ENCODE measurements at places on chromosomes 5 and 9.
A peak's percentile ranks its signal among the peaks of the same experiment; 100 is the strongest.

DNA sequence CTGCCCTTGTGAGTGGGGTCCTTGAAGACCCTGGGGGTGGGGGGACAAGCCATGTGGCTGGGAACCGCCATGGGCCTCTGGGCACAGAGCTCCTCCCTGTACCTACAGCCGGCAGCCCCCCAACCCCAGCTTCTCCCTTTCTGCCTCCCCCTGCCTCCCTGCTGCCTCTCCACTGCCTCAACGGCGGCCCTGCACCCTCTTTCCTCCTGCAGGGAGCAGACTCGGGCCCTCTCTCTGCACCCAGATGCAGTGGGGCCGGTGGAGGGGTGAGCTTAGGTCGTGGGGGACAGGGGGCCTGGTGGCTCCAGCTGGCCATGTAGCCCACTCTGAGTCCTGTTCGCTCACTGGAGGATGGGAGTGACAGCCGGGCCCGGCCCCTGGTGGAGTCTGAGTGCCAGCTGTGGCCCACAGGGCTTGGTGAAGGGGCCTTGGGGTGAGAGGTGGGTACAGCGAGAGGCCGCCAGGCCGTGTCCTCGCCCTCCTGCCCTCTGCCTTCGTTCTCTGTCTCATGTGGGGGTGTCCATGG is 139.3 kb upstream of the COL5A1 start:
- DNase-seq: no peak

DNA sequence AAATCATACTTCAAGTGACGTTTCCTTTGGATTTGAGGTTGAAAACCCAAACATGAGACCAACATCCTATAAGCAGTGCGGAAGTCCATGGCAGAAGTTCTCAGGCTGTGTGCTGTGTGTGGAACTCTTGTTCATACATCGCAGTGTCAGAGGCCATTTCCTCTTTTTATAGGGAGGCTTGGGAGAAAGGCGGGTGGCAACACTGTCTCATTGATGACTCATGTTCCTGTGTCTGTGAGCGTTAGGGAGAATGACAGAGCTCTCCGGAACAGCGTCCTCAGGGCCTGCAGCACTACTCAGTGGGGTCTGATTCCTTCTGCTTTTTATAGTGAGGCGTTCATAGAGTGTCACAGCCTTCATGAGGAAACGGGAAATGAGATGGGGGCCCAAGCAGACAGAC is 98.8 kb upstream of the BASP1 start:
- no peak for DNase-seq

GRCh38 chr9:137141976-137142936 is 3.3 kb downstream of the GRIN1 start:
- DNase-seq: no peak

DNA sequence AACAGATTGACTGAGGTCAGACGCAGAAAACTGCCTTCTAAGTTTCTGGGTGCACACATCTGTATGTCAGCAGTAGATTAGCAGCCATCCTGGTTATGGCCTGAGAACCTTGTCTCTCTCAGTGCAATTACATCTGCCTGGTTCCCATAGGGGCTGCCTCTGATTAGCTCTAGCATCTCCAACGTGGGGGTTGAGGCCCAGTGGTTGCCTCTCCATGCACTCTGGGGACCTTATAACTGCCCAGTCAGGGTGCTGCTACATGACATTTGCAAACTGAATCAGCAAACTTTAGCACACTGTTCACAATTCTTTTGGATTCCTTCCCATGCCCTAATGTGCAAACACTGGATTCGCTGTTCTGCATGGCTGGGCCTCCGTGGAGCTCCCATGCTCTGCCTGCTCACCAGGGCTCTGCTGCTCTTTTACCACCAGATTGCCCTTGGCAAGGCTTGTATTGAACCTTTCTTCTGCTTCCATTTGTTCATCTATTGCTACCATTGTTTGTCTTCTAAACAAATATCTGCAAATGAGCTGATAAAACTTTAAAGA is 36.2 kb downstream of the SNX18 start:
- no peak for DNase-seq

DNA sequence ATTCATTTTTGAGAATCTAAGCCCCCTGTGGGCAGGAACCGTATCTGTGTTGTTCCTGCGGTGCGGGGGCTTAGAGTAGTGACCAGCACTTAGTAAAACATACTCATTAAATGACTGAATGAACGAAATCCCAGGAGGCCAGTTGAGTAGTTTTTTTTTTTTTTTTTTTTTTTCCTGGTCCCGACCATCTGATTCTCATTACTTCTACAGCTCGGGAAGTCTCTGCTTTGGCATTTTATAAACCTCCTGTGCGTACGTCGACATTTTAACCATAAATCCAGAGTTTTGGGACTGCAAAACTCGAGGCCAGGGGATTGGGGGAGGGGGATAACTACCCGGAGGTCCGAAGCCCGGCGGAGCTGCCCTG is 31.5 kb upstream of the SPRY4 start:
- DNase-seq: no peak

DNA sequence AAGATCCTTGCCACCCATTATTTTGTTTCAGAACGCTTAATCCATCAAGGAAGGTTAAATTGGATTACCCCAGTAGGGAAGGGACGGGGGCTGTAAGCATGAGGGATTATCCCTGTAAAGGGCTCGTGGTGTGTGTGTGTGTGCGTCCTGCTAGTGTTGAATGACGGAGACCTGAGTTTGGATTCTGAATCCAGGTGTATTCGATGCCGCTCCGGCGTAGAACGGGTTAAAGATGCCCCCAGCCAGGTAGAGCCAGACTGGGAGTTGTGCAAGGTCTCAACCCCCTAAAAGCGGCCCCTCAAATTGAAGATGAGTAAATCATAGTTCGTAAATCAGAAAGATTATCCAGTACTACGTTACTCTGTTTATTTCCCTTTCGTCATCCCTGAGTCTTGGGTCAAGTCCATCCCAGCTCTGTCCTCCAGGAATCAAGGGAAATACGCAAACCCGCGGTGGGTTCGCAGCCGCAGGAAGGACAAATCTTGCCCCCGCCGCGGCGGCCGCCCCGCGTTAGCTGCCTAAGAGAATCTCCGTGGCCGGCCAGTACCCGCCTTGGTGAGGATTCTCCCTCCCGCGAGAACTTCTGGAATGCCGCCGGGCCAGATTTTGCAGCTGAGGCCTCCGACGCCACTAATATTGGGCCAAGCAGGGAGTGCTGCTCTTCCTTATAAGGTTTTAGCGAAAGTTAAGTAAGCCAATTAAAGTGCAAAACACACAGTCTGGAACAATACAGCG is 586 bp upstream of the MTAP start:
- peak; percentile 72 for DNase-seq

DNA sequence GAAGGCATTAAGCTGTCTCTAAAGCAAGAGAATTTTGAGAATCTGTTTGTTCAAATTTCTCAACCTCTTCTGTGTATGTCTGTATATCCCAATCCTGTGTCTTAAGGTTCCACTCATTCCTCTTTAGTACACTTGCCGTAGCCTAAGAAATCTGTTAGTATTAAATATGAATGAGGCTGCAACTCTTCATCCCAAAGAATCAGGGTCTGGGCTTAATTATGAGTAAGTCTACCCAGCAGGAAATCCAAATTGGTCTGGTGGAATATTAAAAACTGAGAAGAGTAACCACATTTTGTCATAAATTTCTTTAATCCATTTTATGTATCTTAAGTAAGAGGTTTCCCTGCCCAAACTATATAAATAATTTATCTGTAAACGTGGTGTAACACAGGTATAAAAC is 1171.2 kb downstream of the CDH12 start:
- DNase-seq: no peak

GRCh38 chr9:130337318-130337717 is 71.8 kb downstream of the HMCN2 start:
- no peak for DNase-seq

DNA sequence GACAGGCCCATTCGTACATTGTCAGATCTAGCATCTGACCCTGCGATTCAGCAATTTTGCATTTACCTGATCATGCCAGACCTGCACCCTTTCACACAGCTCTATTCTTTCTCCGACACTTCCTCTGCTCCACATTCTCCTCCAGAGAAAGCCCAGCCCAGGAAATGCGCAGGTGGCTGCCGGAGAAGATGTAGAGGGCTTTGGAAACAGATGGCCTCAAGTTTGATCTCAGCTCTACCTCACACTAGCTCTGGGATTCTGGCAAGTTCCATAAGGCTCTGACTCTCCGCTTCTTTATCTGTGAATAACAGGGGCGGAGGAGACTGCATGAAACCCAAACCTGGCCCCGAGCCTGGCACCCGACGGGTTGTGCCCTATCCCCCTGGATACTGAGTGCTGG is 61.5 kb downstream of the GABBR2 start:
- DNase-seq: no peak

All from DMS79 (cell line).